SW 1271 (cell line): ENCODE measurements at places on chromosomes 13 and 19.

DNA sequence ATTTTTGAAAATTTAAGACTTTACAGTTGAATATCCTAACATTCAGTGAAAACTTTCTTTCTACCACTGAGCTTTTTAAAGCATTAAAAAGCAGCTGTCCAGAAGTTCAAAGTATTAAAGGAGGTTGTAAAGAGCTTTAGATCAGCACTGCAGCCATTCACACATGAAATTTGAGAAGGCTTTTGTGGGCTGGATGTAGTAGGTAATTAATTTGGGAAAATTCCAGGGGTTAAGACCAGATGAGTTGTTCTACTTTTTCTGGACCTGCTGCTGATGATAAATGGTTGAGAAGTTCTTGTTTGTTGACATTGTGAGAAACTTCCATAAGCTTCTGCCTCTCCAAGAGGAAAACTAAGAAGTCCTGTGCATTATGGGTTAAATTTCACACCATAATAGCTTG is 1779.6 kb upstream of the PRR20A start:
- DNase-seq, result no peak

DNA sequence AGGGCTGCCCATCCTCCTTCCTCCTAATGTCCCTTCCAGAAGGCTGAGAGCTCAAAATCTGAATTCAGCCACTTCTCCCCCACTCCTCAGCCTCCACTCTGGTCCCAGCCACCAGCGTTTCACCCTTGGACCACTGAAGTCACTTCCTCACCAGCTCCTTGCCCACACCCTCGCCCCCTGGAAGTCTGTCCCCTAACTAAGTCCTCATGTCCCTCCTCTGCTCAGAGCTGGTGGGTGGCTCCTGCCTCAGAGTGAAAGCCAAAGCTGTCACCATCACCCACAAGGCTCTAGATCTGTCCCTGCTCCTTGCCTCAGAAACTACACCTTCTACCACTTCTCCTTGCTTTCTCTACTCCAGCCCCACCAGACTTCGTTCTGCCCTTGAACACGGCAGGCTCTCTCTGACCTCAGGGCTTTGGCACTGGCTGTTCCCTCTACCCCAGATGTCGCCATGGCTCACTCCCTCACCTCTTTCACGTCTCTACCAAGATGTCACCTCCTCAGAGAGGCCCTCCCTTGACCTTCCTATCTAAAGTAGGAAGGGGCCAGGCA is 1.7 kb downstream of the ERCC1 start:
- DNase-seq, result no peak

- no peak for DNase-seq
These were observed 154.2 kb upstream of the KLF12 start for GRCh38 chr13:74288361-74288911.

GRCh38 chr19:11447347-11448262 is 12.2 kb downstream of the PRKCSH start:
- DNase-seq, result no peak

DNA sequence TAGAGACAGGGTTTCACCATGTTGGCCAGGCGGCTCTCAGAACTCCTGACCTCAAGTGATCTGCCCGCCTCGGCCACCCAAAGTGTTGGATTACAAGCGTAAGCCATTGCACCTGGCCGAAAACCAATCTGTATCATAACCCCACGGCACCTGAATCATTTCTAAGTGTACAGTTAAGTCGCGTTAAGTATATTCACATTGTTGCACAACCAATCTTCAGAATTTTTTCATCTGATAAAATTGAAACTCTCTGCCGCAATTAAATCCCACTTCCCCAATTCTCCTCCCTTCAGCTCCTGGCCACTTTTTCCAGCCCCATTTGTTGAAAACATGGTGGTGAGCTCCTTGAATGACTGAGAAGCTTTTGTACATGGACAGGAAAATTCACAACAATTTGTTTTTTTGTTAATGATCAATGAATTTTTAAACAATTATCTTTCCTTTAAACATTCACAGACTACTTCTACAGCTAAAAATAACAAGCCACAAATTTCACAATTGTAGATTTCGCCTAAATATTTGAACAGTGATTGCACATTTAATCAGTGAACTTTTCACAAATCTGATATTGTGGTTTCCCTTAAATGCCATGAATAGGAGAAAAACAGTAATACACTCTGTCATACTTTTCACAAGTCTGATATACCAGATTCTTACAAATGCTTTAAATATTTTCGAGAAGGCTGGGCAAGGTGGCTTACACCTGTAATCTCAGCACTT is 13.8 kb downstream of the FGF21 start:
- no peak for DNase-seq
